ENCODE measurements at places on chromosomes 5 and 9.
A peak's percentile ranks its signal among the peaks of the same experiment; 100 is the strongest.

GRCh38 chr9:136585531-136586120, 39.8 kb upstream of the NOTCH1 start:
- no peak for DNase-seq

GRCh38 chr5:58149345-58149744, 310.5 kb downstream of the PLK2 start:
- peak; percentile 16 for DNase-seq

DNA sequence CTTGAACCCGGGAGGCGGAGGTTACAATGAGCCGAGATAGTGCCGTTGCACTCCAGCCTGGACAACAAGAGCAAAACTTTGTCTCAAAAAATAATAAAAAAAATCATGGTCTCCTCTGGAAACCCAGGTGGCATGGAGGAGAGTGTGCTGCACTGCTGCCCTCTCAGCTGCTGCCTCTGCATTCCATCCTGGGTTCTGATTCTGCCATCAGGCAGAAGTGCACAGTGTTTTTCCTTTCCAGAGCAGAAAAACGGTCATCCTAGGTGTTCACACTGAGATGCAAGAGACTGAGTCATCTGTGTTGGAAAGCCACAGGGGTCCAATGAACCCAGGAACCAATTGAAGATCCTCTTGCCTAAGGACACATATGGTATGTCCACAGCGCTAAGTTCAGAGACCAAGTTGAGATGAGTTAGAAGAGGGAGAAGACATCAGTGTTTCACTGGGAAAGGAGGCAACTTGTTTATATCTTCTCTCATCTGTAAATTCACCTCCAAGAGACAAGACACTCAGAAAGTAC, 88.8 kb upstream of the DMRT1 start:
- no peak for DNase-seq

GRCh38 chr9:5518171-5518936, 8.0 kb downstream of the PDCD1LG2 start:
- DNase-seq, result no peak

DNA sequence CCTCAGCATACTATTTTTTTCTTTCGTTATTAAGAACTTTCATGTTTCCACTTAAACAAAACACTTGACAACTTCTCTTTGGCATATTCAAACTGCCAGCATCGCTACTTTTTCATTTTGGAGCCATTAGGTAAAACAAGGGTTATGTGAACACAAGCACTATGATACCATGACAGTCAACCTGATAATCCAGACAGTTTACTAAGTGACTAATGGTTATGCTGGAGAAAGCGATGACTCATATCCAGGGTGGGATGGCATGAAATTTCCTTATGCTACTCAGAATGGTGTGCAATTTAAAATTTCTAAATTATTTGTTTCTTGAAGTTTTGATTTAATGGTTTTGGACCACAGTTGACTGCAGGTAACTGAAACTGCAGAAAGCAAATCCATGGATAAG, 29.9 kb upstream of the PRSS3 start:
- peak; percentile 94 for DNase-seq

DNA sequence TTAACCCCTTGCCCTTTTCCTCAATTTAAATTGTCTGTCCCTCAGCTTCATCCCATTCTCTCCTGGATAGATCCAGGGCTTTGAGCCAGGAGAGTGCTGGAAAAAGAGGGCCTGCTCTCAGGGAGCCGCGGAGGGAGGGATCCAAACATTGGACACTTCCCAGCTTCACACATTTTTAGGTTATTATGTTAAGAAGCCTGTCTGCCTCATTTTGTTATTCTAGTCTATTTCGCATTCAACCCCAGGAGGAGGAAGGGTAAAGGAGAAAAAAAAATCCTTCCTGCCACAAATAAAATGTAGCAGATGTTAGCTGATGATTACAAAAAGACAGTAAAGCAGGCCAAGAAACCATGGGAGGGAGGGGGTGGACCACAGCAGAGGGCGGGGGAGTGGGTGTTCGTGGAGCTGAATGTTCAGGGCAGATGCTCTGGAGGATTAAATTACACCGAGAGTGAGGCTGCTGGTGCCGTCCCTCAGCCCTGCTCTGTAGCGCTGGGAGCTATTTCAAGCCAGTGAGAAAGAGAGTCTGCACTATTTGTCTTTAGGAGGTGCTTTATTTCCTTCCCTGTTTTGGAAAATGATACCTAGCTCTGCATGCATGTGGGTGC, 60.6 kb upstream of the ZFR start:
- peak; percentile 8 for DNase-seq

GRCh38 chr5:135697251-135697958, 118.6 kb upstream of the CXCL14 start:
- DNase-seq, result no peak

- DNase-seq, result no peak
These were observed 102.5 kb upstream of the SREK1 start for GRCh38 chr5:66041627-66042026.

GRCh38 chr9:22098643-22099332, 89.7 kb upstream of the CDKN2B start:
- DNase-seq, result no peak

DNA sequence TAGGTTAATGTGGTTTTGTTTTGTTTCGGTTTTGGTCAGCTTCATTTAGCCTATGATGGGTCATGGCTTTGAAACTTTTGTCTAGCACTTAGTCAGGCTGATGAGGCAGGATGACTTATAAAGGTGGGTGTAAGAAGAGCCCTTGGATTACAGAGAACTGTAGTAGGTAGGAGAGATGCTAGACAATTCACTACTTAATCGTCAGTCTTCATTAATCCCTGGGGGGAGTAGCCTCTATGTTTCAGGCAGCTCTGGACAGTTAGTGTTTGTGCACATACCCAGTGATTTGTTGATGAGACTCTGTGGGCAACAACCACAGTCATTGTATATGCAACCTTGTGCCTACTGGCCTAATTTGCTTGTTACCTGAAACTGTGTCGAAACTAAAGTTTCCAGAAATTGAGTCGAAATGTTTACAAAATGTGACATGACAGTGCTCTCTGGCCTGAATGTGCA, 113.3 kb downstream of the MTREX start:
- DNase-seq, result peak; percentile 76

DNA sequence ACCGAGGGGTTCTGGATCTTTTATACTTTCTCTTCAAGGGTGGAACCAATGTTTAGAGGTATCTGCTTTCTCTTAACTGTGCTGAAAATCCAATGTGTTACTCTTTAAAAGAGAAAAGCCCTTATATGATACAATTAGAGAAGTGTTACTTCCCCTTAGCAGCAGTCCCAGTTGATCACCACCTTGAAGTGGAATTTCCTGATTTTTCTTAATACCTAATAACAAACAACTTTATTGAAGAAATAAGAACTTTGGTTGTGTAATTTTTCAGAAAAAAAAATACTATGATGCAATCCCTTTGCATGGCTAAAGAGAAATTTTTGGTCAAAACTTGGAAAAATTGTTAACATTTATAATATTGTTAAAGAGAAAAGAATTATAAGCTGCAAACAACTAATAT, 24.7 kb downstream of the SLC1A3 start:
- no peak for DNase-seq

DNA sequence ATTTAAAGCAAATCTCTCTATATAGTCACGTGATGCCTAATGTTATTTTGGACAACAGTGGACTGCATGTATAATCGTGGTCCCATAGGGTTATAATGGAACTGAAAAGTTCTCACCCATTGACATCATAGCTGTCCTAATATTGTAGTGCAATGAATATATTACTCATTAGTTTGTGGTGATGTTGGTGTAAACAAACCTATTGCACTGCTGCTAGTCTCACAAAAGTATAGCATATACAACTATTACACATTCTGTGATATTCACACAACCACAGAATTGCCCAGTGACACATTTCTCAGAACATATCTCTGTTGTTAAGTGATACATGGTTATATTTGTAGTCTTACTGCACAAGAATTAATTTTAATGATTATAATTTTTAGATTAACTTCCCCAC, 37.7 kb downstream of the IPO11 start:
- DNase-seq, result no peak

DNA sequence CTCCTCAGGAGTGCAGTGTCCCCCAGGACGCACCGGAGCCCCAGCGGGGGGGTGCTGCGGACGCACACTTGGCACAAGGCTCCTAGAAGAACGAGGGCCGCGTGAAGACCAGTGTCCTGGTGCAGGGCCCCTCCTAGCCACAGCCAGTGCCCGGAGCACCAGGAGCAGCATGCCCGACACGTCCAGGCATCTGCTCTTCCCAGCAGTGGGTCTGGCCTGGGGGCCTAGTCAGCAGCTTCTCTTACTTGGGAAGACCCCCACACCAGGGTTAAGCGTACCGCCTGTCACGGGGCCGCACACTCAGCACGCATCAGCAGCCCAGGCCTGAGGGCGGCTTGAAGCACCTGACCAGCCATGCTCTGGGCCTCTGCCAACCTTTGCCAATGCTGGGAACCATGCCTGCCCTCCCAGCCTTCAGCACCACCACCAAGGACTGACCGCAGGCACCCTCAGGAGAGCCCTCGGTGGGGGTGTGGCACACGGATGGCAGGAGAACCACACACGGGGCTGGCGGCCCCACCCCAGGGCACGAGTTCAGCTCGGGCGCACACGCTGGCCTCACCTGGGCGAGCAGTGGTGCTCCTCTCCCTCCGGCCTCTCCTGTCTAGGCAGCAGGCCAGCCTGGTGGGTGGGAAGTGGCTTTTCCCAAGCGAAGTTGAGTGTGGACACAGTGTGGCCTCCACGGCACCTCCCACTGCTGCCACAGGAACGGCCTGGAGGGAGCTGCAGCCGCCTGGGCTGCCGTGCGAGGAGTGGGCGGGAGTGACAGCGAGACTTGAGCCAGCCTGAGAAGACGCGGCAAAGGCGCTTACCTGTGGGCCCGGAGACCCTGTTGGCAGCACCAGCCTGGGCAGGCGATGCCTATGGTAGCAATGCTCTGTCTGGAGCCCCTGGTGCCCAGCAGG, 12.0 kb upstream of the AJM1 start:
- no peak for DNase-seq

GRCh38 chr5:175551266-175551665, 72.9 kb downstream of the SFXN1 start:
- DNase-seq, result no peak

DNA sequence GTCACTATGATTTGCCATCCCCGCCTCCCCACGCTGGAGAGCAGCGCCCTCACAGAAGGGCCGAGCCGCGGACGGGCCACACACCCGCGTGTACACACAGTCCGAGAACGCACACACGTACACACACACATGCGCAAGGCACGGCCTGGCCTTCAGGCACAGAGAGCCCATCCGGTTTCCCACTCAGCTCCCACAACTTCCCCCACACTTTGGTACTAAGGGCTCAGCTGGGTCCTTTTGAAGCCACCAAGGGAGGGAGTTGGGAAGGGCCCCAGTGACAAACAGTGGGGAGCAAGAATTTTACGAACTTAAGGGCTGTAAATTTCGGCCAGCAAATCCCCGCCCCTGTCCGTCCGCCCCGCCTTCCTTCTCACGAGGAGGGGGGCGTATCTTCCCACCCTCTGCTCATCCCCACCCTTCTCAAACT, 133.3 kb upstream of the HAND1 start:
- DNase-seq, result no peak

DNA sequence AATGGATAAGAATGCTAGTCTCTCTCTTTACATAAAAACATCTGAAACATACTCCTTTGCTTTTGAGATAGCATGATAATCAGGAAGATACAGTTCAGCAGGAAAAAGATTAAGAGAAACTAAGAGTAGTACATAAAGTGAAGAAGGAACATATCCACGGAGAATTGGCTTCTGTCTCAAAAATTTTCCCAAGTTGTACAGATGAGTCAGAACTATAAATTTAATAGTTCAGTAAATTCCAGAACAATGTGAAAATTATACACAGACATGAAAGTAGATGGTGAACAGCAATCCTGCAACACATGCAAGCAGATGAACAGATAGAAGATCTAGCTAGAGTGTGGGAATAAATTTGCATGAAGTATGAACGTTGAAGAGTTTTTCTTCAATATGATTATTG, 691.4 kb upstream of the RIOK2 start:
- no peak for DNase-seq

DNA sequence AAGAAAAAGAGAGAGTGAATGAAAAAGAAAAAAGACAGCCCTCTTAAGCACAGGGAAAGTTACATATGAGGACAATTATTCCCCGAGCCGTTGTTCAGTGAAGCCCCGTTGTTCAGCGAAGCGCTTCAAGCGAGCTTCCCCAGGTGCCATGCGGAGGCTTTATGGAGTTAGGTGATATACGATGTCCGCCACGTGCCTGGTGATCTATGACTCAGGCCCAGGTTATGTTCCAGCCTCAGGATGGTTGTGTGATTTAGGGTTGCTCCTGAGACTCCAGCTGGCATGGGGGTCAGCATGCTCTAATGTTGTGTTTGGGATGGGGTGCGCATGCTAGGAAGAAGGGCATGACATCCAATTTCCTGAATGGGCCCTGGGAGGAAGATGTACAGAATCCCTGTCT, 365.6 kb downstream of the CDK5RAP2 start:
- no peak for DNase-seq

DNA sequence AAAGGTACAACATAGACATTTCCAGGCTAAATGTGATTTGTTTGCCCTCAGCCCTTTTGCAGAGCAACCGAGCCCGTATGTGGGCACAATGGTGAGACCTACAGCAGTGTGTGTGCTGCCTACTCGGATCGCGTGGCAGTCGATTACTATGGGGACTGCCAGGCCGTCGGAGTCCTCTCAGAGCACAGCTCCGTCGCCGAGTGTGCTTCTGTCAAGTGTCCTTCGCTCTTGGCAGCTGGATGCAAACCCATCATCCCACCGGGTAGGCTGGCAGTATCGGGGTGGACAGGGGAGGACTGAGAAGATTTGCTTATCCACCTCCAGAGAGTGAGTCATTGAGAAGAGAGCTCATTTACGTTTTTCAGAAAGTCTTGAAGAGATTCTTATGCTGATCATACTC, 17.8 kb upstream of the GLIPR2 start:
- peak; percentile 12 for DNase-seq

DNA sequence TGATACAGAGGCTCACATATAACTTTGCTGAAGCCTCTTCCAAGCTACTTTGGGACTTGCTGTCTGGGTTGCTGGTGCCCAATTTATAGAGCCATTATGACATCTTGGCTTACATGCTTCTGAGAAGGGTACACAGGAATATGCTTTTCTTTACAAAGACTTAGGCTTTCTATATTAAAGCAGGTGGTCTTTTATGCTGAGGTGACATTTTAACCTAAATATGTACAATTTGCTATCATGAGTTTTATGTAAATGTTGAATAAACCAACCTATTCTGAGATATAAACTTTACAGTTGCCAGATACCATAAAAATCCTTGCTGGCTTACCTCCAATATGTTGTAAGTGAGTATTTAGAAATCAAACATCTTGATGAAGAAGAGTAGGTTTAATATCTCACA, 509.2 kb upstream of the CHD1 start:
- DNase-seq, result no peak

GRCh38 chr9:132804576-132805295, 73.3 kb downstream of the AK8 start:
- no peak for DNase-seq

- DNase-seq, result no peak
These were observed 336.8 kb downstream of the SLIT3 start for GRCh38 chr5:168964182-168964581.
